Stimulated activated CD8-positive, alpha-beta memory T cell treated with anti-CD3 and anti-CD28 coated beads, Interleukin-4, amount 100 ng/mL, for 1 hour (primary cell): ENCODE measurements at places on chromosomes 2 and 18.

DNA sequence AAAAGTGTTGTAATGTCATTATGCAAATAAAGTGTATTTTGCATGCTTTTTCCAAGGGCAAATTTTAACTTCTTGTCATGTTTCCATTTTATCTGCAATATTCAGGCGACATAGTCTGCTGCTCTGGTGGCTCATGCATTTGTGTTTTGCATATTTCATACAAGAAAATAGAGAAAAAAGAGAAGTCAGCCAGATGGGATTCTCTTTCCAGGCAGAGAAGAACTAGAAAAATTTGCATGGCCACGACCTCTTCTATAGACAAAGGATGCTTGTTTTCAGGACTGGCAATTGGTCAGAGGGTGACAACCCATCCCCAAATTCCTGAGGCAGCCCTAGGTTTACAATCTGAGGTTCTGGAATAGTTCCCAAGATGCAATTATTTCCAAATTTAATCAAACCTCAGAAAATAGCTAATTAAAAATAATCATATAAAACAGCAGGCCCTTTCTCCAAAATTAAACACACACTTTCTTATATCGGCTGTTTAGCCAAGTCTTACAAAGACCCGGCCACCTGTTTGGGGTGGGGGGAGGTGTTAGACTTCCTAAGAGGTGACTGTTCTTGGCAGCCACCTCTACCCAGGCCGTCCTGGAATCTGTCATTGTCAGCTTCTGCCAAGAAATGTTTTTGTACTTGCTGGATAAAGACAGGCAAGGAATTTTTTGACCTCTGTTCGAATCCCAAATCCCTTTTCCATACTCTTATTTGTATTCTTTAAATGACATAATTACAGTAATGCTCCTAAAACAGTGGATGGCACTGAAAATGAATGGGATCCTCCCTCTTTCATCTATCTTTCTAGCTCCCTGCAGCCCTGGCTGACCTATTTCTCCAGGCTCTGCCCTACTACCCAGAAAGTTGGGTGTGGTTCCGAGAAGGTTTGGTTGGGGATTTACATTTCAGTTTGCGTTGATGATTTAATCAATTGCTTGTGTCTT, 20.8 kb upstream of the SOS1 start:
- no peak for DNase-seq

GRCh38 chr2:230447455-230448451, 31.8 kb downstream of the SP100 start:
- DNase-seq: no peak

DNA sequence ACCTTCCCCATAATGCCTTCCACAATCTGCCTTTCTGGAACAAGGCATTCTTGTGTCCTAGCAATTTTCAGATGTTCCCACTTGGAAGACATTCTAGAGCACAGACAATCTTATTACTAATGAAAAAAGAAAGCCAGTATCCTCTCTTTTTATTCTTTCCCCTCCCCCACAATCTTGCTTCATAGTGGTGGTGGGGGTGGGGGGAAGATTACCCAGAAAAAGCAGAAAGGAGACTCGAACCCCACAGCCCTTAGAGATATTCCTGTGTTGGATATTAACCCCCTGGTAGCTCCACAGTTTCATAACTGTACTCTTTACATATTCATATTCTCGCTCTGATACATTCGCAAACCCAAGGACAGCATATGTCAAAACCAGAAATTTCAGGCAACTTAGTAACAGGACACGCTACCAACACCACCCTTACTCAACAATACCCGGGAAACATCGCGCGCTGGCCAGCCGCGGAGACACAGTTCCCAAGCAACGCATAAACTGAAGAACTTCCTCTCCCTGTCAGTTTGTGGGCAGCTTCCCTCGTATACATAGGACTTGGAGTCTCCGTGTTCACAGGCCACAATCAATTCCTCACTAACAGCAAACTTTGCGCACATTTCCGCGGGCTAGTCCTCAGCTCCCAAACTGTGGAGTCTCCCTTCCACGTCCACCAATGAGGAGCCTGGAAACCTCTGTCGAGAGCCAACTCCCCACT, 793 bp downstream of the NR4A2 start:
- DNase-seq: no peak

GRCh38 chr2:6580982-6581381, 284.7 kb downstream of the CMPK2 start:
- DNase-seq: no peak

DNA sequence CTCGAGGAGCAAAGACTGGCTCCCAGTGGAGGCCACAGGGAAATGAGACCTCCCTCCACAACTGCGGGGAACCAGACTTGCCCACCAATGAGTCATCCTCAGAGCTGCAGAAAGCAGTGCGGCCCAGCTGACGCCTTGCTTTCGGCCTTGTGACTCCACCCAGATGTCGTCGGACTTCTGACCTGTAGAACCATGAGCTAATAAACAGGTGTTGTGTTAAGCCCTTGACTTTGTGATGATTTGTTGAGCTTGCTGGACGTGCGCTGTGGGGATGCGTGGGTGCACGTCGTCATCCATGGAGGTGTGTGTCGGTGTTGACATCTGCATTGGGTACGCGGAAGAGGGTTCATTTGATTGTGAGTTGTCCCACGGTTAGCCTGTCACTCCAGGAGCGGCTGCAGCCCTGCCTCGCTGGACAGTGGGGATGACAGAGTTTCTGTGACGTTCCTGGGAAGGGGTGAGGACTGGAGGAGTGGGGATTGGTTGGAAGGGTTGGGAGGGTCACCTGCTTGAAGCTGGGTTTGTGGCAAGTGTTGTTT, 154.1 kb downstream of the SH3BP4 start:
- no peak for DNase-seq

DNA sequence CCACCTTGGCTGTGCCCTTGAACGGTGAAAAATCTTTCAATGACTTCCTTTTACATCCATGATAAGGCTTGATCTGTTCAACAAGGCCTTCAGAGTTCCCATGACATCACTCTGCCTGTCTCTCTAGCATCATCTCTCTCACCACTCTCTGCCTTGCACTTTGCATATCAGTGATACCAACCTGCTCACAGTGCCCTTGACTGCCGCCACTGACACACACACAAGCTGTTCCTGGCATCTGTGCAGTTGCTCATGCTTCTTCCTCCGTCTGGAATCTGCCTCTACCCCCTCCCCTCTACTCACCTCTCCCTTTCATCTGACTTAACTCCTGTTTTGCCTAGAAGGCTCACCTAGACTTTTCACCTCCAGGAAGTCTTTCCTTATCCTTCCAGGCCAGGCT, 79.1 kb upstream of the SEC11C start:
- DNase-seq: no peak

DNA sequence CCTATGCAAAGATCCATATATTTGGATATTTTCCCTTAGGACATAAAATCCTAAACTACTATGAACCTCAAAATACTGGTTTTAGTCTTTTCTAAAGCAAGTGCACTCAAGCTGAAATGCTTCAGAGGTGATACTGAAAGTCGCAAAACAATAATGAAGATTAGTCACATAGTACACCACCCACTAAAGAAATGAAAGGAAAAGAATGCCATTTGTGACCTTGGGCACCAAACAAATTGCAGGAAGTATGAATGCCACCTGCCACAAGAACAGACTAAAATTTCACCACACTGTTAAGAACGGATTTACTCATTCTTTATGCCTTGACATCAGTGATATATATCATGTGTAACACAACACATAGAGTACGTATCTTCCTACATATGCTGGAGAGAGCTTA, 161.5 kb downstream of the ZNF521 start:
- DNase-seq: no peak

DNA sequence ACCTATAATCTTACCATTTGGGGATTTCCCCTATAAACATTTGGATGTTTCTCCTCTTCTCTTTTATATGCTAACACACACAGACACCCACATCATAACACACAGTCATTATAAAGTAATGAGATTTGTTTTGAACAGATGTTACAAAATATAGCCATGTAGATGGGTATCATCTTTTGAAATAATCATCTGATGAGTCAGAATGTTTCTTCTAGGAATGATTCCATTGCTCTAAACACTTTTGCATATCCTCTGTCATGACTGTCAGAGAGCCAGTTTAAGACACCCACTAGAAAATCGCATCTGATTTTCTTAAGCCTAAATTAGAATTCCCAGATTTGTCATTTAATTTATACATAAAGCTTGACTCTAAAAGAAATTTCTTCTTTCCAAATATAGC, 442.6 kb downstream of the CMPK2 start:
- no peak for DNase-seq

- DNase-seq: no peak
Observed at GRCh38 chr18:22666411-22666940, 248.8 kb upstream of the CTAGE1 start.

DNA sequence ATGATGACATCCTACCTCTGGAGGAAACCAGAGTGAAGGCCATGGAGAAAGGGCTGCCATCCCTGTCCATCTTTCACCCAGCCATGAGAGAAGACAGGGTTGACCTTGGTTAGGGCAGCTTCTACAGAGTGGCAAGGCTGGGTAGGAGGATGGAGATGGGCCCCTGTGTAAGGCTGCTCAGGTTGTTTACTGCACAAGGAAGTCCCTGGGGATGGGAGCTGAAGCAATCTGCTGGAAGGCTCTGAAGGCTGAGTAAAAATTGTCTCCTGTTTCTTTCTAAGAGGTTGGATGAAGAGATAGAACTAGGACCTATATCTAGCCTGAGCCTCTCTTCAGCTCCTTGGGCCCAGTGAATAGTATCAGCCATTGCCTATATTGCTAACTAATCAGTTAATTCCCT, 14.4 kb downstream of the ELMOD3 start:
- DNase-seq: no peak

DNA sequence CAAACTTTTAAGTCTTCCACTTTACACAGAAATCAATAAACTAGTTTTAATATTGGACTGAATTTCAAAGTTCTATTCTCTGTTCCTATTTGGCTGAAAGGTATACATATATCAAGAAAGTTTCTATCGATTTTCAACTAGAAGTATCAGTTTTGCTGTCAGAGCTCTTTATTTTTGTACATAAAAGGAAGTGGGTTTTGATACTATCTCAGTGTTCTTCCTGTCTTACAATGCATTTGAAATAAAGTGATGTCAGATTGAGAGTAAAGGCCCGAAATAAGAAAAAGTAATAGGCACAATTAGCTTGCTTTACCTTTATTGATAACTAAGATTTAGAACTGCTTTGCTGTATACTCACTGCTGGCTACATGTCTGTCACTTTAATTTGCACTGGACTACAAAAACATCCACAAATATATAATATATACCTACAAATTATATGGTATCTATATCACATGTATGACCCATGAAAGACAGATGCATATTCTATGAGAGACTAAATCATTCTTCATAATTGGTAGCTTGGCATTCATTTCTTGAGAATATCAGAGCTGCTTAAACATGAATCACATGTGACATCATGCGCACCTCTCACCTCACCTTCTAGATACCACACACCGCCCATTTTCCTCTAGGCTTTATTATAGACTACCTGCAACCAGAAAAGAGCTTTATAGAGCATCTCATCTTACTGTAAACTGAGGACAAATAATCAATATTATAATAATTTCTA, 83.6 kb downstream of the ASXL2 start:
- DNase-seq: no peak

GRCh38 chr2:100291152-100291970, 30.9 kb downstream of the LONRF2 start:
- peak; percentile 25 for DNase-seq

GRCh38 chr18:79392226-79392625, 3.5 kb upstream of the NFATC1 start:
- DNase-seq: no peak

DNA sequence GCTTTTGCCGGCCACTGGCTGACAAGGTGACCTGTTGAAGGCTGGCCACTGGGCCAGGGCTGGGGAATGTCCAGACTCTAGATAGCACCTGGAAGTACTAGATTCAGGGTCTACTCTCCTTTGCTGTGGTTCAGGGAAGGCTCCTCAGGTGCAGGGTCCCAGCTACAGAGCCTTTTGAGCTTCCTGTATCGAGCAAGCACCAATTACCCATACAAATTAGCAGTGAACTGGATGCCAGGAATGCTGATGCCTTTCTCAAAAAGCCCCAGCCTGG, 213.4 kb downstream of the CYP26B1 start:
- DNase-seq: no peak

GRCh38 chr2:228065686-228066085, 115.8 kb downstream of the SPHKAP start:
- DNase-seq: no peak

- DNase-seq: no peak
Observed at GRCh38 chr2:51722311-51722710, 690.4 kb upstream of the NRXN1 start.

- no peak for DNase-seq
Observed at GRCh38 chr2:158204741-158205165, 103.1 kb downstream of the UPP2 start.

DNA sequence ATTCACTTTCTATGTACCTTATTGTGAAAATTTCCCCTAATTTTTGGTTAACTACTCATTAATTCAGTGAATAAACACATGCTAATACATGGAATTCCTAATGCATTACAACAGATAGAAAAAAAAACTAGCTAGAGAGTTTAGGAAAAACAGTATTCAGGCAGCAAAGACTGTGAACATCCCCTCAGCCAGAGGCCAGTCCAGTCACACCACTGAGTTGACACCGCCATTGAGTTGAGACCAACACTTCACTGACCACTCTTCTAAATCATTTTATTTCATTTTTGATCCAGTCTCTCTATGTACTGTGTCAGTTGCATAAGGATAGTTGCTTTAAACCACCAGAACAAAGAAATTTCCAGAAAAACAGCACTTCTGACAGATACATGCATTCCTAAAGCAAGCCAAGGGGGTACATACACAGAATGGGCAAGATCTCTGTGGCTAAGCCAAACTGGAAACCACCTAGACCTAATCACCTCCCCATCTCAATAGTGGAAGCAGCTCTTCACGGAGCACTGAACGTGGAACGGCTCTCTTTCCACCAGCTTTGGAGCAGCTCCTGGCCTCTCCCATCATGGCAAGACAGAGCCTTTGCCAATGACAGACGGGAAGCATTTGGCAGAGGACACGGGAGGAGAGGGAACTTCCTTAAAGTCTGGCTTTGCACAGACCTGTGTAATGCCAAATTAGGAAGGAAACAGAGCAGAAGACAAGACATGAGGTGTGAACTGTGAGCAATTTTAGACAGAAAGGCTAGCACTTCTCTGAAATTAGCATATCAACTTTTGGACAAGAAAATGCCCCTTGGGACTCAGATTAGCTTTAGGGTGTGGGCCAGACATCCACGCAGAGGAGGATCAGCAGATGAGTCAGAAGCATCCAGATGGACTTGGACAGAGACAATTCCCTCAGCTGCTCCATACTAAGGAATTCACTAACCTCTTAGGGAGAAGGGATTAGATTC, 36.4 kb downstream of the CACNB4 start:
- DNase-seq: no peak

DNA sequence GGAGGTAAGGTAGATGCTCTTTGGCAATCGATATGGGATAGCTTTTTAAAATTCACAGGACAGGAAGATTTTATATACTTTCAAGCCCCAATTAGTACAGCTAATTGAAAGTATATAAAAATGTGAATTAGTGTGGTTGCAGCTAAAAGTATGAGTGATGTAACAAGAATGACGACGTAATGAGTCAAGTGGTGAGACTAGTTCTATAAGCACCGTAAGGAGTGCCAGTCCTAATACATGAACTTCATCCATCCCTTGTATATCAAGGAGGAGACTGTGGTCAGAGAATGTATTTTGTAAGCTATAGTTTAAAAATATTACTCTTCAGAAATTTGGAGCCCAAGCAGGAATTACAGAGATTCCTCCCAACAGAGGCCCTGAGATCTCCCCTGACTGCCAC, 25.8 kb downstream of the DNAJC27 start:
- DNase-seq: no peak
